ENCODE measurements at places on chromosomes 13 and 19. TPM values are rescaled to one million over a fixed set of nuclear protein-coding genes. Genes with fewer than 3 reads are reported as not detected.

The ZNF534 gene
- not detected for total RNA-seq

The IRF3 gene
- total RNA-seq: 112 TPM

The ELSPBP1 gene
- total RNA-seq: not detected

The RASGRP4 gene
- total RNA-seq: 0.16 TPM

The CIC gene
- total RNA-seq: 51.8 TPM

DNA sequence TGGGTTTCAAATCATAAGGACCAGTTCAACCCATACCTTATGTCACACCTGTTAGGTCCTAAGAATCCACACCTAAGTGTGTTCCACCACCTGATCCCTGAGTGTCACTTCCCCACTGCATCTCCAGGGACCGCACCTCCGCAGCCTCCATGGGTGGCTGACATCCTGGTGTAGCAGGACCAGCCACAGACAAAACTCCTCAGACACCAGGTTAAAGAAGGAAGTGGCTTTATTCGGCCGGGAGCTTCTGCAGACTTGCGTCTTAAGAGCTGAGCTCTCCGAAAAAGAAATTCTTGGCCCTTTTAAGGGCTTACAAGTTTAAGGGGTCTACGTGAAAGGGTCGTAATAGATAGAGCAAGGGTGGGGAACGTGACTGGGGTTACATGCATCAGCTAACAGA is 509.9 kb downstream of the MYO16 start:
- no peak for DNase-seq
- H3K27ac ChIP-seq: no peak overlapping the region
- H3K36me3 ChIP-seq: no peaks in the 10 kb centered on the region

- no peak for DNase-seq
- no peaks in the 10 kb centered on the region for H3K36me3 ChIP-seq
- H3K27me3 ChIP-seq: no peaks in the 10 kb centered on the region
- peaks cover 10% of the 10 kb centered on the region for H3K4me1 ChIP-seq
Observed at GRCh38 chr13:30882996-30883766, 22.9 kb upstream of the MEDAG start.

DNA sequence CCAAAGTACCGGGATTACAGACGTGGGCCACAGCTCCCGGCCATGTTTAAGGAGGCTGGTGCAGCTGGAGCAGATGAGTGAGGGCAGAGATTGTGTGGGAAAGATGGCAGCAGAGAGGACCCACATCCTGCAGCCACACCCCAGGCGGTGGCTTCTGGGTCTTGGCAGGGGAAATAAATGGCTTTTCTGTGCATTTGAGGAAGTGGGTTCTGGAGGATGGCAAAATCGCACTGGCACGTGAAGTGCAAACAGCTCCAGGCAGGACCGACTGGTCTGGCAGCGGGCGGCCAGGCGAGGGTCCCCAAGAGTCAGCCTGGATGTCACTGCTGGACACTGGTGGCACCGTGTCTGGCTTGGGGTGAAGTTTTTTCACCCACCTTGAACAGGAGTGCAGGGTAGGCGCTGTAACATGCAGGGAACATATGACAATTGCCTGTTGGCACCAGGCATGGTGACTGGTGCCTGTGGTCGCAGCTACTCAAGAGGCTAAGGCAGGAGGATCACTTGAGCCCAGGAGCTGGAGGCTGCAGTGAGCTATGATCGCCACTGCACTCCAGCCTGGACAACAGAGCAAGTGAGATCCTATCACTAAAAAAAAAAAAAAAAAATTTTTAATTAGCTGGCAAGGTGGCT is 8.4 kb downstream of the B3GNT3 start:
- H3K27ac ChIP-seq: no peak overlapping the region
- DNase-seq: no peak
- no peaks in the 10 kb centered on the region for H3K36me3 ChIP-seq
- H3K4me3 ChIP-seq: no peak overlapping the region
- H3K4me1 ChIP-seq: no peaks in the 10 kb centered on the region

DNA sequence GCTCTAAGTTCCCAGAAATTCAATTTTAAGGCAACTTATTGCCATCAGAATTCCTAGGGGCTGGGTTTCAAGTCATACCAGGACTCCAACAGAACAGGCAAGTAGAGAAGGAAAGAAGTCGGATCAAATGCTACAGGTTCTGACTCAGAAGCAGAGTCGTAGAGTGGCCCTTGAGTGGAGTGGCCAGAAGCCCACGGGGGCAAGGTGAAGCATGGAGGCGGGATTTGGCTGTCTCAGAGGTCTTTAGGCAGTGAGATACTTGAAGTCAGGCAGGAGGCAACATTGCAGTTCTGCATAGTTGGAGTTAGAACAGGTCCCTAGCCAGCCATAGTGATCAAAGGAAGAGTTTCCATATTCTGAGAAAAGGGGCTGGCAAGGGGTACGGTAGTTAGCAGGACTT is 111.6 kb downstream of the NHLRC3 start:
- no peak overlapping the region for H3K27ac ChIP-seq
- DNase-seq: no peak
- H3K27me3 ChIP-seq: no peaks in the 10 kb centered on the region
- H3K4me1 ChIP-seq: peaks cover 5% of the 10 kb centered on the region
- H3K36me3 ChIP-seq: no peaks in the 10 kb centered on the region

DNA sequence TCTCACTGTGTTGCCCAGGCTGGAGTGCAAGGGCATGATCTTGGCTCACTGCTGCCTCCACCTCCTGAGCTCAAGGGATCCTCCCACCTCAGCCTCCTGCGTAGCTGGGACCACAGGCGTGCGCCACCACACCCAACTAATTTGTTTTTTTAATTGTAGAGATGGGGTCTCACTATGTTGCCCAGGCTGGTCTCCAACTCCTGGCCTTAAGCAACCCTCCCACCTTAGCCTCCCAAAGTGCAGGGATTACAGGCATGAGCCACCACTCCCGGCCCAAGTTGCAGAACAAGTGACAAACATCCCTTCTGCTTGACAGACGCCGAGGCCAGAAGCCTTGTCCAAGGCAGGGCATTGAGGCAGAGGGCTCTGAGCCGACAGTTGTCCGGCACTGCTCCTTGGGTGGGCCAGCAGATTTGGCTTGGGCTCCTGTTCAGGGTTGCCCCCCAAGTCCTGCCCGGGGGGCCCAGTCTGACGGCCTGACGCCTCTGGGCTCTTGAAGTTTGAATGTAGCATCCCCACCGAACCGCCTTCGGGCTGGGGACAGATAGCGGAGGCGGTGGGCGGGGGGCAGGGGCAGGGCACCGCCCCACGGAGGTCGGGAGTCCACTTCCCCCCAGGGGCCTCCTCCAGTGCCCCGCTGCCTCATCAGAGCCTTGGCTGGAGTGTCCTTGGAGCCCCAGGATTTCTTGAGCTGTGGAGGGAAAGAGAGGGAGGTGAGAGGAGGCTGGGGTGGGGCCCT is 5.7 kb upstream of the SPACA4 start:
- H3K27me3 ChIP-seq: no peaks in the 10 kb centered on the region
- DNase-seq: no peak
- H3K4me1 ChIP-seq: no peaks in the 10 kb centered on the region

- DNase-seq: no peak
- H3K4me3 ChIP-seq: no peak overlapping the region
- peaks cover 38% of the 10 kb centered on the region for H3K36me3 ChIP-seq
- no peak overlapping the region for H3K27ac ChIP-seq
Observed at GRCh38 chr19:52990759-52991418, 22.8 kb upstream of the ERVV-1 start.

- H3K4me1 ChIP-seq: peaks cover 6% of the 10 kb centered on the region
- no peak overlapping the region for H3K4me3 ChIP-seq
- no peak for DNase-seq
- H3K27me3 ChIP-seq: no peaks in the 10 kb centered on the region
- H3K27ac ChIP-seq: no peak overlapping the region
- H3K36me3 ChIP-seq: no peaks in the 10 kb centered on the region
Observed at GRCh38 chr13:75763512-75763911, 127.4 kb downstream of the LMO7 start.

DNA sequence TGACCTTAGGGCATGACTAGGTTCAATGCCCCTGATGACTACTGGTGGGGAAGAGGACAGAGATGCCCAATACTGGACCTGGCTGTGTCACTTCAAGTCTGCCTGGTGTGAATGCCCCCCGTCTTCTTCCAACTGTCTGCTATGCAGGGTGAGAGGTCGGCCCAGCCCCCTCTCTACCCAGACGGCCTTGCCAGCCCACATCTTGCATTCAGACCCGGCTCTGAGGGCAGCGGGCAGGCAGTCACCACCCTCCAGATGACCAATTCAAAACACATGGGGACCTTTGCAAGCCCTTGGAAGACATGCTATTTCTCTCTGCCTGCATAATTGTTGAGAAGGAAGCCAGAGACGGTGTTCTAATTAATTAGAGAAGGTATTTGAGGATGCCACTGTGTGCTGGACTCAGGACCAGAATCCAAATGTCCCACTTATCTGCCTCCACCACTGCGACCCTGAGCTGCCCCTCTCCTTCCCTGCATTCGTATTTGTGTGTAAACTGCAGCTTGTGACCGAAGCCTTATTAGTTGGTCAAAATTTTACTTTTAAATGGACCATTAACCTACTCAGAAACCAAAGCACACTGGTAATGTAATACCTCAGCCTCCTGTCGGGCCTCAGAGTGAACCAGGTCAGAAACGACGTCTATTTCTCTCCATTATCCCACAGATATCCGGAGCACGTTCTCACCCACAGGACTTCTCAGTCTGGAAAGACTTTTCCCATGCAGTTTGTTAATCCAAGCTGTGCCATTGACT is 407.0 kb downstream of the ZNF536 start:
- DNase-seq: no peak
- no peak overlapping the region for H3K27ac ChIP-seq
- no peaks in the 10 kb centered on the region for H3K4me1 ChIP-seq

DNA sequence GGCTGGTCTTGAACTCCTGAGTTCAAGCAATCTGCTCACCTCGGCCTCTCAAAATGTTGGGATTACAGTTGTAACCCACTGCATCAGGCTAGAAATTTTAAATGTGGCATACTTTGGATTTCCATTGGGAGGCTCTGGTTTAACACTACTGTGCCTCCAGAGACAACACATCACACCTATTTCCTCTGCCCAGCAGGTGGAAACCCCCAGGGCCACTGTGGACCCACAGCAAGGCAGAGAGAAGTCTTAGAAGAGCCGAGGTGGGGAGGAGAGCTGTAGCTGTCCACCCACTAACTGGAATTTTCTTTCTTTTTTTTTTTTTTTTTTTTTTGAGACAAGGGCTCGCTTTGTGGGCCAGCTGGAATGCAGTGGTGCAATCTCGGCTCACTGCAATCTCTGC is 39.4 kb downstream of the IER2 start:
- DNase-seq: peak; percentile 55
- no peaks in the 10 kb centered on the region for H3K36me3 ChIP-seq
- no peaks in the 10 kb centered on the region for H3K27me3 ChIP-seq
- no peaks in the 10 kb centered on the region for H3K4me1 ChIP-seq

DNA sequence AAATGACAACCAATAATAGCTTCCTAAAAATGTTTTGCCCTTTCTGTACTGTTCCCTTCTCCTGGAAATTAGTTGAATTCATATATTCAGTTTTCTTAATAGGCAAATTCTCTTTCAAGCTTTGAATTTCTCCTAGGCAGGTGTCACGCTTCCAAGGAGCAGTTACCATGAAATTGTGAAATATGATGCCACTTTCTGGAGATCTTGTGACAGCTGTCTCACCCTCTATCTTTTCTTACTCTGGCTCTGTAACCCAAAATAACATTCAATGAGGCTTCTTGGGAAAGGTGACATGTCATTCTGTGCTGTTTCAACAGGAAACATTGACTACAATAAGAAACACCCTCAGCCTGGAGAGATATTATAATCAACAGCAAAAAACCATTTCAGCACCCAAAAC is 80.3 kb upstream of the MRI1 start:
- DNase-seq: no peak
- no peak overlapping the region for H3K27ac ChIP-seq
- H3K4me3 ChIP-seq: no peak overlapping the region

DNA sequence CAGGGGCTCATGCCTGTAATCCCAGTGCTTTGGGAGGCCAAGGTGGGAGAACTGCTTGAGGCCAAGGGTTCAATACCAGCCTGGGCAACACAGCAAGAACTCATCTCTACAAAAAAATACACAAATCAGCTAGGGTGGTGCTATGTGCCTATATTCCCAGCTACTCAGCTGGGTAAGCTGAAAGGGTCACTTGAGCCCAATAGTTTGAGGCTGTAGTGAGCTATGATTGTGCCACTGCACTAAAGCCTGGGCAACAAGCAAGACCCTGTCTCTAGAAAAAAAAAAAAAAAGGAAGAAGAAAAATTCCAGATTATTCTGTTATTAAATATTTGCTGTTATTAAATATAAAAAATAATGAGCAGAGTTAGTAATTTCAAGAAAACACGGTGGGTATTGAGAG is 131.1 kb downstream of the RGCC start:
- DNase-seq: no peak
- peaks cover 14% of the 10 kb centered on the region for H3K36me3 ChIP-seq
- H3K27ac ChIP-seq: no peak overlapping the region
- no peak overlapping the region for H3K4me3 ChIP-seq
- no peaks in the 10 kb centered on the region for H3K4me1 ChIP-seq
- H3K27me3 ChIP-seq: no peaks in the 10 kb centered on the region

DNA sequence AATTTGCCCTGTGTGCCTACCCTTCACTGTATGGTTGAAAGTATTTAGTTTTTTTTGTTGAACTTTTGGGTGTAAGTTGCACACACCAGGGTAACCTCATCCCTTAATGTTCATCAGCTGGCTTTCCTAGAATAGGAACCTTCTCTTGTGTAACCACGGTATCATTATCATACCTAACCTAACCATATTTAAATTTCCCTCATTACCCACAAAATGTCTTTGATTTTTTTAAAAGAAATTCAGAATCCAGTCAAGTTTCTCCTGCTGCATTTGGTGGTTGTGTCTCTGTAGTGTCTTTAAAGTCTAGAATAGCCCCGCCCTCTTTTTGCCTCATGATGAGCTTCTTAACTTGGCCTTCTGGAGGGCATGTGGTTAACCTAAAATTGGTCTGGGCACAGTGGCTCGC is 80.3 kb downstream of the RYR1 start:
- no peak overlapping the region for H3K27ac ChIP-seq
- no peak for DNase-seq
- no peak overlapping the region for H3K4me3 ChIP-seq
- H3K27me3 ChIP-seq: no peaks in the 10 kb centered on the region

- H3K4me3 ChIP-seq: no peak overlapping the region
- no peaks in the 10 kb centered on the region for H3K36me3 ChIP-seq
- peak; percentile 57 for DNase-seq
Observed at GRCh38 chr13:100815476-100816046, 141.0 kb upstream of the TMTC4 start.

All from endodermal cell (in vitro differentiated cells).